WERI-Rb-1 (cell line): ENCODE measurements at places on chromosomes 5 and 9.

DNA sequence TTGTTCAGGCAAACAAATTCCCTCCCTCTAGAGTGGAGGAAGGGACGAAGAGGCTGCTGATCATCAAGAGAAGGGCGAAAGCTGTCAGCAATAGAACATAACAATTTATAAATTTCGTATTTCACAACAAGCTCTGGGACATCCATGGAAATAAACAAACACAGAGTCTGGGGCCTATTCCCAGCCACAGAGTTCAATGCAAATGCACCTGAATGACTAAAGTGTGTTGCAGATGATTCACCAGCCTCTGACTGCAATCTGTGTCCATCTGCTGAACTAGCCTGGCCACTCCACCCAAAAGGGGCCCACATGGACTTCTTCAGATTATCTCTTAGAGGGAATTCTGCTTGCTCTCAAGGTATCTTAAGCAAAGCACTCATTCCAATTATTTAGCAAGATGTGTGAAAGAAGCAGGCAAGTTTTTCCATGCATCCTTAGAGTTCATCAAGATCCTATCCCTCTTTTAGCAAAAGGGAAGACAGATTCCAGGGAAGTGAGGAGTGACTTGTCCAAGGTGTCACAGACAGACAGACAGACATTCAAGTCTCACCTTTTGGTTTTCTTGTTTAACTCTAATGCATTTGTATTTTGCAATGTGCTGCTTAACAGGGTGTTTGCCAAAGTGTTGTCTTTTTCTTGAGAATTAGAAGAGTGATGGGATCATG is 307.8 kb upstream of the PAPPA start:
- DNase-seq = peak; percentile 26

- no peak for DNase-seq
These were observed 2.3 kb downstream of the MAN2A1 start for GRCh38 chr5:109691996-109692395.

DNA sequence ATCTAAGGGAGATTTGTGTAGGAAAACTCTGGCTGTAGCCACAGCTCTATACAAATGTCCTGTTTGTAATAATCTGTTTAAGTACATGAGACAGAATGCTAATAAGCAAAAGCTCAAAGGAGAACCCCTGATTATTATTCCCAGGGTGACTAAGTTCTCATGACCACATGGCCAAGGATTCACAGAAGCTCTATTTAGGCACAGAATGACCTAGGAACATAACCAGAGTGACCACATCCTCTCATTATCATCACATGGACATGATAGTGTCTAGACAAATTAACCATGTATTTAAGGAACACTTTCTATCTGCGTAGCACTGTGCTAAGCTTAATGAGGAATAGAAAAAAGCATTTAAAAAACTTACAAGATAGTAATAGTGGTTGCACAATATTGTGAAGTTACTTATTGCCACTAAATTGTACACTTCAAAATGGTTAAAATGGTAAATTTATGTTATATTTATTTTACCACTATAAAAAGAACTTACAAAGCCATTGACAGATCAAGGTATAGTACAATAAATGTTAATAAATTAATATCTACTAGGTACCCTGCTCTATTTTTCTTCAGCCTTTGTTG is 56.3 kb downstream of the STX17 start:
- DNase-seq = no peak

GRCh38 chr5:6742081-6742758 is 29.0 kb downstream of the TENT4A start:
- no peak for DNase-seq

GRCh38 chr9:127973169-127974000 is 7.4 kb downstream of the EEIG1 start:
- no peak for DNase-seq

DNA sequence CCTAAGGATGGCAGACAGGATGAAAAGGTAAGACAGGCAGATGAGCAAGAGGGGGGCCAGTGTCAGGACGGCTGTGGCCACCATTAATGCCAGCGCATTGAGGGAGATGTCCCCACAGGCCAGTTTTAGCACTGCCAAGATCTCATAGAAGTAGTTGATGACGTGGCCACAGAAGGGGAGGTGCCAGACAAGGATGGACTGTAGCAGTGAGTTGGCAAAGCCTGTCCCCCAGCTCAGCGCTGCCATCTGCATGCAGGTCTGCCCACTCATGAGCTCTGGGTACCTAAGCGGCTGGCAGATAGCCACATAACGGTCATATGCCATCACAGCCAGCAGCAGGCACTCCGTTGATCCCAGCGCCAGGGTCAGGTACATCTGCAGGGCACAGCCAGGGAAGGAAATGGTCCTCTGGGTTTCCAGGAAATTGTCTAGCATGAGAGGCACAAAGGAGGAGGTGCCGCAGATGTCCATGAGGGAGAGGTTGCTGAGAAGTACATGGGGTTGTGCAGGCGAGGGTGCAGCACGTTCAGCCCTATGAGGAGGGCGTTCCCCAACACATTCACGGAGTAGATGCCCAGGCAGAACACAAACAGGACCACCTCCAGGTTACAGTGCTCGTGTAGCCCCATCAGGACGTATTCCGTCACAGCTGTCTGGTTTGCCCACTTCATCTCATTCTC is 10.8 kb downstream of the OR13J1 start:
- DNase-seq = no peak

GRCh38 chr5:58411372-58411771 is 48.5 kb downstream of the PLK2 start:
- no peak for DNase-seq

GRCh38 chr9:134181648-134182034 is 17.3 kb upstream of the RNU6ATAC start:
- DNase-seq = peak; percentile 3

DNA sequence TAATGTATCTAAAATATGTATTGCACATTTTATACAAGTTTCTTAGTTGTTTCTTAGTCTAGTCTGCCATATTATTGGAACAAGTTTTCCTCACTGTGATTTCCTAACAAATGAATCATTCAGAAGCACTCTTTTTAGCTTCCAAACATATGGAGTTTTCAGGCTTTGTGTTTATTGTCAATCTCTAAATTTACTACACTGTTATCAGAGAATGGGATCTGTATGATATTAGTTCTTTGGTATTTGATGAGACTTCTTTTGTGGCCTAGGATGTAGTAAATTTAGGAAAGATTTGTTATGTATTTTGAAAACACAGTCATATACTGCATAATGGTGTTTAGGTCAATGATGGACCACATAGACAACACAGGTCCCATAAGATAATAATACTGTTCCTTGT is 25.7 kb downstream of the SREK1IP1 start:
- DNase-seq = no peak
